ENCODE measurements at places on chromosomes 6 and 20.

DNA sequence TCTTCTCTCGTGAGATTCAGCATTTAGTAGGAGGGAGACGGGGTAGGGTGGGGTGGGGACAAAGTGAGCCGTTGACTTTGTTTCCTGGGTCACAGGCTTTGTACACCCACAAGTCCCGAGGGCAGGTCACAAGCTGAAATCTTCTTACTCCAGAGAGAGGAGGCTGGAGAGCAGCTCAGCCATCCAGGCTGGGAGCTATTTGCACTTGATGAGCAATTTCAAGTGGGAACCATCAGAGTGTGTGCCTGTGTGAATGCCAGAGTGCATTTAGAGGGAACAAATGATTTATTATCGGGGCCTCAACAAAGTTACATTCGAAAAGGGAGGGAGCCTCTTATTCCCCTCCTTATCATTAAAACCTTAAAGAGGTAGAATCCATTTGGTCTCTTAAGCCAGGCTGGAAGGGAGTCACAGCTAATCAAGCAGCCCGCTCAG, 155.7 kb upstream of the JARID2 start:
- no peak for DNase-seq

GRCh38 chr6:148147463-148147830, 195.2 kb upstream of the SASH1 start:
- DNase-seq: no peak

GRCh38 chr20:38190936-38191371, 25.9 kb upstream of the TGM2 start:
- DNase-seq: no peak

GRCh38 chr6:140554421-140554820, 1180.0 kb upstream of the CITED2 start:
- DNase-seq: no peak

DNA sequence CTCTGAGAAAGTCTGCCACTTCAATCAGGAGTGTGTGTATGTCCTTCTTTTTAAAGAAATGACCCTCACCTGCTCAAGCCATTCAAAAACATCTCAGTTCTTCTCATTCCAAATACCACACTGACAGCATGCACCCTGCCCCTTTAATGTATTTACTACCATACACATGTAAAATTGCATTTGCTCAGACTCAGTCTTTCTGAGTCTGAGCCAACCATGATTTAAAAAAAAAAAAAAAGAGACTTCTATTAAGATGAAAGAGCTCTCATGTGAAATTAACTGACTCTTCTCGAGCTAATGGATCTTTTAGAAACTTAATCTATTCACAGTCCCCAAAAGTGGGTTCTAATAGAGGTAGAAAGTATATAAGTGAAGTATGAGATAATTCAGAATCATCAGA, 1.4 kb upstream of the FILIP1 start:
- DNase-seq: no peak

DNA sequence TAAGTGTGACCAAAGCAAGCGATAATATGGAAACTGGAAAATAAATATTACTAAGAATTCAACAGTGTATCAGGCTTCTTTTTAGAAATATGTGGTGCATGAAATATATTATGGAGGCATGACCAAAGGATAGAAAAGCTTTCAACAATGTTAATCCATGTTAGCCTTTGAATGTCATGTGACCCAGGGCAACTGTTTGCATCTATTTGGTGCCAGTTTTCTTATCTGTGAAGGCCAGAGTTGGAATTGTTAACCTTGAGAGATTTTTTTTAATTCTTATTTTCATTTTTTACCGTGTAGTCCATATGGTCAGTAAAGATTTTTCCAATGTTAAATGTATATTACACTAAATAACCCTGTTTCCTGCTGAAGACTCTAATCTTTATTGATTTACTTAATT, 411.1 kb downstream of the BCKDHB start:
- DNase-seq: no peak

- no peak for DNase-seq
Observed at GRCh38 chr6:47239546-47239945, 70.2 kb downstream of the TNFRSF21 start.

- DNase-seq: no peak
Observed at GRCh38 chr20:24987873-24988835, 4.4 kb downstream of the APMAP start.

DNA sequence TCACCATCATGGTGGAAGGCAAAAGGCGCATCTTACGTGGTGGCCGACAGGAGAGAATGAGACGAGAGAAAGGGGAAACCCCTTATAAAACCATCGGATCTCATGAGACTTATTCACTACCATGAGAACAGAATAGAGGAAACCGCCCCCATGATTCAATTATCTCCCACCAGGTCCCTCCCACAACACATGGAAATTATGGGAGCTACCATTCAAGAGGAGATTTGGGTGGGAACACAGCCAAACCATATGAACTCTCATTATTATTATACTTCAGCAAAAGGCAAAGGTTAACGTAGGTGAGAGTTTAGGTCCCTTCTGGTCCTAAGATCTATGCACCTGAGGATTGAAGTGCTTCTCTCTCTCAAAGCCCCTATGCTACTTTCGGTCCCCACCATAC, 2.4 kb upstream of the PFDN4 start:
- DNase-seq: no peak

GRCh38 chr6:22007469-22007868, 289.4 kb downstream of the PRL start:
- DNase-seq: no peak

DNA sequence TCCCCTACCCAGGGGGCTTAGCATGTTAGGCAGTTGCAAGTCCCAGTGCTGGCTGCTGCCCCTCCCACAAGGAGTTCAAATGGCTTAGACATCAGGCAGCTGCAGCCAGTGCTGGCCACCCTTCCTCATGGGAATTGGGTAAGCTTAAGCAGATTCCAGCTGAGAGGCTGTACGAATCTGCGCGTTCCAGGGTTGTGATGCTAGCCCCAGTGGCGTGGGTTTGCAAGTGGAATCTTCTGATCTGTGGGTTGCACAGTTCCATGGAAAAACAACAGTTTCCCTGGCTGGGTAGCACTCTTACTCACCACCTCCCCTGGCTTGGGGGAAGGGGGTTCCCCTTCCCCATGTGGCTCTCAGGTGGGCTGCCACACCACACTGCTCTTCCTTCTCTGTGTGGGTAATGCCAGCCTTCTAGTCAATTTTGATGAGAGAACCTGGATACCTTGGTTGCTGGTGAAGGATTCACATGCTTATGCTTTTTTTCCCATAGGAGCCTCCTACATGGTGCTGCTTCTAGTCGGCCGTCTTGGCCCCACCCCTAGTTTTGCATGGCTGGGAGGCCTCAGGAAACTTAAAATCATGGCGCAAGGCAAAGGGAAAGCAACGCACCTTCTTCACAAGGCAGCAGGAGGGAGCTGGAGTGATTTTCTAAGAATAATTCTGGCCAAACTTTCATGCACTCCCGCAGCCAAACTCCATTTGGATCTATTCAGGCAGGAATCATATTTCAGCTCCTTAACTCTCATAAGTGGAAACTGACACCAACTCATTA, 13.0 kb downstream of the DYNLT2 start:
- no peak for DNase-seq

GRCh38 chr6:35471836-35472345, 3.7 kb downstream of the RPL10A start:
- no peak for DNase-seq

GRCh38 chr6:150667977-150668716, 68.5 kb downstream of the PLEKHG1 start:
- no peak for DNase-seq

DNA sequence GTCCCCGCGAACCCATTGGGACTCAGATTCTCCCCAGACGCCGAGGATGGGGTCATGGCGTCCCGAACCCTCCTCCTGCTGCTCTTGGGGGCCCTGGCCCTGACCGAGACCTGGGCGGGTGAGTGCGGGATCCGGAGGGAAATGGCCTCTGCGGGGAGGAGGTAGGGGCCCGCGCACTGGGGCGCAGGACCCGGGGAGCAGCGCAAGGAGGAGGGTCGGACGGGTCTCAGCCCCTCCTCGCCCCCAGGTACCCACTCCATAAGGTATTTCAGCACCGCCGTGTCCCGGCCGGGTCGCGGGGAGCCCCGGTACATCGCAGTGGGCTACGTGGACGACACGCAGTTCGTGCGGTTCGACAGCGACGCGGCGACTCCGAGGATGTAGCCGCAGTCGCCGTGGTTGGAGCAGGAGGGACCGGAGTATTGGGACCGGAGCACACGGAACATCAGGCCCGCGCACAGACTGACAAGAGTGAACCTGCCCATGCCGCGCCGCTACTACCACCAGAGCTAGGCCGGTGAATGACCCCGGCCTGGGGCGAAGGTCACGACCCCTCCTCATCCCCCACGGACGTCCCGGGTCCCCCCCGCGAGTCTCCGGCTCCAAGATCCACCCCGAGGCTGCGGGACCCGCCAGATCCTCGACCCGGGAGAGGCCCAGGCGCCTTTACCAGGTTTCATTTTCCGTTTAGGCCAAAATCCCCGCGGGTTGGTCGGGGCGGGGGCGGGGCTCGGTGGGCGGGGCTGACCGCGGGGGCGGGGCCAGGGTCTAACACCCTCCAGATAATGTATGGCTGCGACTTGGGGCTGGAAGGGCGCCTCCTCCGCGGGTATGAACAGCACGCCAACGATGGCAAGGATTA, 15.7 kb upstream of the HLA-A start:
- DNase-seq: peak; percentile 77

- DNase-seq: no peak
Observed at GRCh38 chr6:22239261-22239921, 57.4 kb downstream of the PRL start.

DNA sequence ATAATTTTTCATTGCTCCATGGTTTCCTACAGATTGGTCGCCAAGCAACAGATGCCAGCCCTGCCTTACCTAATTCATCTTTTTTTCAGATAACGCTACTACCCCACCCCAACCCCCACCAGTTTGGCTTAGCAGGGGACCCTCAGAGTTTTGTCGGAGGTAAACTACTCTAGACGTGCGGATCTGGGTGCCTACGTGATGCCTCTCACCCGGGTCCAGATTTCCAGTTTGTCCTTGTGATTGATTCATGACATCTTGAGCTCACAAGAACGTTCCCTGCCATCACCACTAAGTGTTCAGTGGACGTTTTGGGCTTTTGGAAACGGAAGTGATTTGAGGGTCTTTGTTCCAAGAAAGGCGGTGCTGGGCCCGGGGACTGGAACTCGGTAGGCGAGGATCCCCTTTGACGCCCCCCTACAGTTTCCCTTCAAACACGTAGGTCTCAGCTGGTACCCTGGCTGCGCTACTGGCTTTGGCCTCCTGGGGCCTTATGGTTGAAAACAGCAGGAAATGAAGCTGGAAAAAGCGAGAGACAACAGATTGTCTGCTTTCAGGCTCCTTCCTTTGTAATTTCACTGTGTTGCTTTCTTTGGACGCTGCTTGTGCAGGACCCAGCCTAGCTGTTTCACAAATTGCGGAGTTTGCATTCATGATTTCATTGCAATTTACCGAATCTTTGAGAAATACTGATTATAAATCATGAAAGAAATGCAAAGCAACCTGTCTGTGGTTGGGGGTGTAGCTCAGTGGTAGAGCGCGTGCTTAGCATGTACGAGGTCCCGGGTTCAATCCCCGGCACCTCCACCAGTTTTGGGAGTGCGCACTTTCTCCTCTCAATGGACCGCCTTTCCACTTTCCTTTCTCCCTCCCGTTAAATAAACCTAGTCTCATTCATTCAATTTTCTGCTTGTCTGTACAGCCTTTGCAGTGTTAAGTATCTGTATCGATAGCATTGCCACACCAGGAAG, 81.0 kb downstream of the GPX5 start:
- DNase-seq: no peak

DNA sequence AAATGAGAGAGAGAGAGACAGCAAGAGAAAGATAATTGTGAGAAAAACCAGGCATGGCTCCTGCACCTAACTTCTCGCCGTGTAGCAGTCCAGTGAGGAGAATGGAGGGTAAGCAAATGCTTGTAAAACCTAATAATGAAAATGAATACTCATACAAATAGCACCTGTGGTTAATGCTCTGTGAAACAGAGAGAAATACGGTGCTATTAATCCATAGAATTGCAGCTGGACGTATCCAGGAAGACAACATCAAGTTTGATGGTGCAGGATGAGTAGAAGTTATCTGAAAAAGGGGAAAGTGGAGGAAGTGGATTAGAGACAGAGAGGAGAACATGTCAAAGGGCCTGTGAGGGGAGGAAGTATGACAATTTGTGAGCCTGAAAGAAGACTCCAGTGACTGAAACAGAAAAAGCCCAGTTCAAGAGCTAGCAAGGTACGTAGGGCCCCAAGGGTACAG, 89.4 kb upstream of the PAK5 start:
- no peak for DNase-seq

- no peak for DNase-seq
Observed at GRCh38 chr6:148348335-148348734, 5.7 kb downstream of the SASH1 start.

DNA sequence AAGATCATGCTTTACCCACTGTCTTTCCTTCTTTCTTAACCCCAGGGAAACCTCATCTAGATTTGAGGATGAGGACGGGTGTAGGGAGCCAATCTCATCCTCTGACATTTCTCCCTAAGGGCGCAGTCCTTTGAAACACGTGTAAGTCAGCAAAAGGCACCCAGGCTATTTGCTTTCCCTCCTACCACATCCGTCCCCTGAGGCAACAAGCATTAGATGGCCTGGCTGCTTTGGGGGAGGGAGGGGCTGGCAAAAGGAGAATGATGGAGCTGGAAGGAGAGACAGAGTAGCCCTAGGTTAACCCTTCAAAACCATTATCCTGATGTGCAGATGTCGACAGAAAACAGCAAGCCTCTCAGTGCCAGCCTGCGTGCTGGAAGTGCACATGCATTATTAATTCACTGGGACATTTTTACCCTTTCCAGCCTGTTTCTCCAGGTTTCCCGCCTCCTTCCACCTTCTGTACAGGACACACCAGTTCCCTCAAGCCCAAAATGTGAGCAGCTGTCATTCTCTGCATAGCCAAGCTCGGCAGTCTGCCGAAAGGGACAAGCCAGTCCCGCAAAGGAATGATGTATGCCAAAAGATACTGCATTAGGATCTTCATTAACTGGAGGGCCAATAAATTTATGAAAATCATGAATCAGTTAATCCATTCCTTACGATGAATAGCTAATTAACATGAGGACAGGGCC, 547.2 kb downstream of the CD83 start:
- no peak for DNase-seq

DNA sequence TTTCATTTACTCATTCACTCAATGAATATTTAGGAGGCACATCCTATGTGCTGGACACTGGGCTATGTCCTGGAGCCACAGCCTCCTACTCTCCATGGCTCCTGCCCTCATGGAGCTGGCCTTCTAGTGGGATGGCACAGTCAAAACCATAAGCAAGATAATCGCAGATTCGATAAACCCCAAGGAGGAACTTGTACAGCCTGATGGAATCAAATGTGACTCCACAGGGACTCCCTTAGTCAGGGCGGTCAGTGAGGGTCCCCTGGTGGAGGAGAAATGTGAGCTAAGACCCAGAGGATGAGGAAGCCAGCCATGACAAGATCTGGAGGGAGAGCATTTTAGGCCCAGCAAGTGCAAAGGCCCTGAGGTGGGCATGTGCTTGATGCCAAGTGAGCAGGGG, 211.9 kb downstream of the PREX1 start:
- no peak for DNase-seq
